NCI-H187 (cell line): ENCODE measurements at places on chromosomes 2 and 18.

- no peak for DNase-seq
These were observed 137.9 kb upstream of the CXCR4 start for GRCh38 chr2:136255648-136256461.

DNA sequence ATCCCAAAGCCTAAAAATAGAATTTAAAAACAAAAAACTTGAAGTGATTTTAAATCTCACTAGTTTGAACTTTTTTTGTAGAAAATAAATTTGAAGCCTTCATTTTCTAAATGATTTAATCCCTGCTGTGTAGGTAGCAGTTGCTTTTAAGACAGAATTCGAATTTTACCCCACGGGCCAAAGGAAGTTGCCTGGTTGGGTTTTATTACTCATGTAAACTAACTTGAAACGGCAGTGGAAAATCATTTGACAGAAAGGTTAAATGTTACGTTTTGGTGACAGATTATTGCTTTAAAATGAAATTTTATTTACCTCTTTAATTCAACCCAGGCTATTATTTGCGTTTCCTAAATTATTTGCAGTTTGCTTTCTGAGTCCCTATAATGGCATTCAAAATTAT lies 2.0 kb downstream of the MAPRE2 start:
- DNase-seq = no peak

DNA sequence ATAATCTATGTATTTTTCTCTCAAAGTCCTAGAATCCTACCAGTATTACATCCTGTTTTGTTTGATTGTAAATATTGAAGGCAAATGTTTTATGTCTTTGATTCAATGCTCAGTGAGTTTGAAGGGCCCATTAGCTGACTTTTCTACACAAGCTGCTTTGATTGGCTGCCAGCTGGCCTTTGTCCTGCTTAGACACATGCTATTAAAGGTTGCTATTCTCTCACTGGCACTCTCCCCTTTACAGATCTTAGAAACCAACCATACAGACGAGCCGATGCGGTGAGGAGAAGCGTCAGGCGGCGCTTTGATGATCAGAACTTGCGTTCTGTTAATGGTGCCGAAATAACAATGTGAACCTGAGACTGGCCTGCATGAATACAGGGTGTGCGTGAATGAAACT lies 69.7 kb downstream of the PRPF40A start:
- DNase-seq = no peak

DNA sequence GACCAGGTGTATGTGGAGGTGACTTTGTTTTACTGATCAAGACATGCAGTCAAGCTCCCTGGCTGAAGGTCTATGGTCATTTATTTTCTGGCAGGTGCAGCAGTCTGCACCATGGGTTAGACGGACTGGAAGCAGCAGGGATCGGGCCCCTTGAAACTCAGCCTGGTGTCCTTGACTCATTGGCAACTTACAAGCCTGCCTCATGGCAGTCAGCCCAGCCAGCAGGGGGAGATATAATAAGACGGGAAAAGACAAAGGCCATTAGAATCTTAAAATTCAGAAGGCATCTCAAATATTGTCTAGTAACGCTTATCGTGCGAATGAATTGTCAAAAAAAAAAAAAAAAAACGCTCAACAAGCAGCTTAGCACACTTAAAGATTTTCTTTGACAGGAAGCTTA lies 308.2 kb downstream of the EN1 start:
- DNase-seq = no peak

DNA sequence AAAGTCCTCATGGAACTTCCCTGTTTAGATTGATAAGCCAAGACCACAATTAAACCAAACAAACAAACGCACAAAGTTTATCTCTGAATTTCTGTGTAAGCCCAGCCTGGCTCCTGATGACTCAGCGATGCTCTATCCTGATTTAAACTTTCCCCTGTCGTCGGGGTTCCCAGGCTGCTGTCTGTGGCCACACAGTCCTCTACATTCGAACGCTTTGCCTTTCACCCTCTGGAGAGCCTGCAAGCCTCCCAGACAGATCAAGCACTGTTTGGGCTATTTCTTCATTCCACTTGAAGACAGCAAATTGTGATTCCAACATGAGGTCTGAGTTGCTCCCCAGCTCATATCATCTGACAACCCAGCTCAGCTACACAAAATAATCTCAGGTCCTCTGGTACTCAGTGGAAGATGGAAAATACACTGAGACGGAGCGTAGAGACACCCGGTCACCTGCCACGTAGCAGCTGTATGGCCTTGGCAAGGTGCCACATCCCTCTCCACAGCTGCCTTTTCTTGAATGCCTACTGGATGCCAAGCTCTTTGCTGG lies 51.2 kb downstream of the CYRIA start:
- no peak for DNase-seq

- DNase-seq = no peak
These were observed 6.9 kb upstream of the SMAD7 start for GRCh38 chr18:48957616-48958015.

- no peak for DNase-seq
These were observed 6.3 kb downstream of the EXOC6B start for GRCh38 chr2:72819501-72819900.

DNA sequence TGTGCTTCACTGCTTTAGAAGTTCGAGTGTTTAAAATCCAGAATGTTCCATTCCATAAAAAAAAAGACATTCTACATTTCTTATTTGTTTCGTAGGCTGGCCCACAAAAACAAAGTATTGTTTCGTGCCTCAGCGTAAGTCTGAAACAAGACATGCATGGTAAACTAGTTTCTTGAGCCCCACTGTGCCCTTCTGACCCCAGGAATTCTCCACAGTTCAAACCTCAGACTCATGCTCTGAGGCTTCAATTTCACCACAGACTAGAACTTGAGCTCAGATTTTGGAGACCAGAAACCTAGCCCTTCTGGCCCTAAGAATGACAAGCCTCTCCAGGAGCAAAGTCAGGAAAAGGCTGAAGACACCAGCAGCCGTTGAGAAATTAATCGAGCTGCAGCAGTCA lies 151.5 kb downstream of the SLC8A1 start:
- DNase-seq = no peak

DNA sequence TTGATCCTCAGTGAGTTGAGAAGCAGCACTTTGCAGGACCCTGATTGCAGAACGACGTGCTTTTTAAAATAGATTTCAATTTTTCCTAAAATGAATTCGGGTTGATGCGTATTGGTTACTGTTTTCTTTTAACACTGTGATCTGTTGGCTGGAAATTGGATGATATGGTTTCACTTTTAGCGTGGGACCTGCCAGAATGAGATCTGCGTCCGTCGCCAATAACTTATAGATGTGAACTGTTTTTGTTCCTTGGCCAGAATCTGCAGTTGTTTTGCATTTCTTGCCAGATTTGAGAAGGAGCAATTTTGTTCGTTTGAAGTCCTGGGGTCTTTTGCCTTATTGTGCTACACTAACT lies 703 bp downstream of the UGGT1 start:
- no peak for DNase-seq

- no peak for DNase-seq
These were observed 37.7 kb downstream of the ZC3H15 start for GRCh38 chr2:186523791-186524190.

GRCh38 chr2:235537186-235537585 lies 43.3 kb downstream of the AGAP1 start:
- DNase-seq = no peak

DNA sequence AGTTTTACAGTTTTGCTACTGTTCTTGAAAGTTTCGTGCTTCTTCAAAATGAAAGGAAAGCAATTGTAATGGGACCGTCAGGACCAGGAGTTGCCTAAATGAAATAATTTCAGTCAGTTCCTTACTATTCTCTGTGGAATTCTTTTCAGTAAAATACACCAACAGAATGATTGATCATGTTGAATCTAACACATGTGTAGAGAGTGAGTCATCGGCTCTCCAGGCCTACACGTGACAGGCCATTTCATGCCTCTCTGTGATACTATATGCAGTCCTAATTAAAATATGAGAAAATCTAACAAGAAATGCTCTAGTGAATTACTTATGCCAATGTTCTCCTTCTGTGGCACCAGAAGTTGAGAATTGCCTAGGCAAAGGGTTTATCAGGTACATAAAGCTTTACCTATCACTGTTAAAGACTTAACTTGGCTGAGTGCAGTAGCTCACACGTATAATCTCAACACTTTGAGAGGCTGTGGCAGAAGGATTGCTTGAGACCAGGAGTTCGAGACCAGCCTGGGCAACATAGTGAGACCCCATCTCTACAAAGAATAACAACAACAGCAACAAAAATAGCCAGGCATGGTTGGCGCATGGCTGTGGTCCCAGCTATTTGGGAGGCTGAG lies 199.4 kb downstream of the LRRTM1 start:
- no peak for DNase-seq

GRCh38 chr2:18475884-18476283 lies 84.6 kb downstream of the RDH14 start:
- DNase-seq = no peak
